ENCODE measurements at places on chromosomes 13 and 19.

DNA sequence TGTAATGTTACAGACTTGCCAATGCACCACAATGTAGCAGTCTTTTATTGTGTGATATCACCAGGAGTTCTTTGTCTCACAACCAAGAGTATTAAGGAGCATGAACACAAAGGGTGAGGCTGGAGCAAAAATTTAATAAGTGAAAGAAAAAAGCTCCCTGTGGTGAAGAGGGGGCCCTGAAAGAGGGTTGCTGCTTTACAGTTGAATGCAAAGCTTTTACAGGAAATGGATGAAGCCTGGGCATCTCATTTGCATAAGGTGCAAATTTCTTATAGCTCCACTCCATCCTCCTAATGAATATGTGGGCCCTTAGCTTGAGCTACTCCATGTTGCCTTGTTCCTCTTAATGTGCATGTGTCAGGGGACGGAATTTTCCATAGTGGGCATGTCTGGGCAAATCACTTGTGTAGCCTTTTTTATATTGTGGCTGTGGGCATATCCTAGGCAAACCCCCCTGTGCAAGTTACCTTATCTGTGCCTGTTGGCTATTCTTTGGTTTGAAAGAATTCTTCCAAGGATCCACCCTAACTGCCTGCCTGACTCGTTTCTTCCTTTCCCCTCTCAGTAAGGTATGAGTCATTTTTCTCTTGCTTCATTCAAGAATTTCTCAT lies 45.3 kb upstream of the TRPC4 start:
- no peaks in the 10 kb centered on the region for H3K27me3 ChIP-seq
- DNase-seq: peak; percentile 66
- no peaks in the 10 kb centered on the region for H3K36me3 ChIP-seq
- H3K4me3 ChIP-seq: peak overlapping the region; percentile 59
- H3K4me1 ChIP-seq: peaks cover 5% of the 10 kb centered on the region

DNA sequence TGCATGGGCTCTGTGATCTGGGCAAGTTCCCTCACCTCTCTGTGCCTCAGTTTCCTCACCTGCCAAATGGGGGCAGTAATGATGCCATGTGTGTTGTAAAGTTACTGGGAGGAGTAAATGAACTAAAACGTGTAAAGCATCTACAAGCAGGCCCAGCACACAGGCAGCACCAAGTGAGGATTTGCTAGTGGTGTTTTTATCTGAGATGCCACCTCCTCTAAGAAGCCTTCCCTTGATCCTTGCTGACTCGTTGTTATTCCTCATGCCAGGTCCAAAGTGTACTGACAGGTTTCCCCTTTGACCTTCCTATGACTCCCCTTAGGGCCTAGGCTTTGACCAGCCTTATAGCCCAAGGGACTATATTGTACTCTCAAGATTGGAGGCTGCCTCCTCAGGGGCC lies 1.5 kb upstream of the UQCRFS1 start:
- peaks cover 5% of the 10 kb centered on the region for H3K4me1 ChIP-seq
- H3K27me3 ChIP-seq: peaks cover 8% of the 10 kb centered on the region
- no peak overlapping the region for H3K4me3 ChIP-seq
- peaks cover 7% of the 10 kb centered on the region for H3K36me3 ChIP-seq

DNA sequence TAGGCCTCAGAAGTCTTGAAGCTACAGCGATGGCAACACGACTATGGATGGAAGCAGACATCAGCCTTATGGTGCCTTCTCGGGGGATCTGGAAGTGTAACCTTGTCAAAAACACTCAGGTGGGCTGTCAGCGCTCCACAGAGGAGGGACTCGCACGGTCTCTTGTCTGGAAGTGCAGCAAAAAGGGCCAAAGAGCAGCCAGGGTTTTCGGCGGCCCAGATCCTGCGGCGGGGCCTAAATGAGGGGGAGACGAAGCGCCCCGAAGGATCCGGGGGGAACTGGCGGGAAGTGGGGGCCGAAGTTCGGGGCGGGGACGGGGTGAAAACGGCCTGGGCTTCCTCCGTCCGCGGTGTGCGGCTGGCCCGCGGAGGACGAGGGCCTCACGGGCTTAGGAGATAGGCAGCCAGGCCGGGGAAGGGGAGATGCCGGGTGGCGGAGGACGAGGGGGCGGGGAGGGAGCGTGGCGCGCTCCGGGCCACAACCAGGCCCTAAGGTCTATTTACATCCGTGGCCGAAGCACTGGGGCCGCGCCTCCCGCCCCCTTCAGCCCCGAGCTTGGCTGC lies 637 bp downstream of the RANBP3 start:
- H3K27me3 ChIP-seq: no peaks in the 10 kb centered on the region
- DNase-seq: no peak
- peak overlapping the region; percentile 66 for H3K27ac ChIP-seq
- H3K4me3 ChIP-seq: peak overlapping the region; percentile 88

GRCh38 chr13:38473305-38473704 lies 123.7 kb downstream of the UFM1 start:
- no peak overlapping the region for H3K4me3 ChIP-seq
- no peaks in the 10 kb centered on the region for H3K36me3 ChIP-seq
- DNase-seq: no peak
- no peaks in the 10 kb centered on the region for H3K27me3 ChIP-seq
- peaks cover 6% of the 10 kb centered on the region for H3K4me1 ChIP-seq
- no peak overlapping the region for H3K27ac ChIP-seq

DNA sequence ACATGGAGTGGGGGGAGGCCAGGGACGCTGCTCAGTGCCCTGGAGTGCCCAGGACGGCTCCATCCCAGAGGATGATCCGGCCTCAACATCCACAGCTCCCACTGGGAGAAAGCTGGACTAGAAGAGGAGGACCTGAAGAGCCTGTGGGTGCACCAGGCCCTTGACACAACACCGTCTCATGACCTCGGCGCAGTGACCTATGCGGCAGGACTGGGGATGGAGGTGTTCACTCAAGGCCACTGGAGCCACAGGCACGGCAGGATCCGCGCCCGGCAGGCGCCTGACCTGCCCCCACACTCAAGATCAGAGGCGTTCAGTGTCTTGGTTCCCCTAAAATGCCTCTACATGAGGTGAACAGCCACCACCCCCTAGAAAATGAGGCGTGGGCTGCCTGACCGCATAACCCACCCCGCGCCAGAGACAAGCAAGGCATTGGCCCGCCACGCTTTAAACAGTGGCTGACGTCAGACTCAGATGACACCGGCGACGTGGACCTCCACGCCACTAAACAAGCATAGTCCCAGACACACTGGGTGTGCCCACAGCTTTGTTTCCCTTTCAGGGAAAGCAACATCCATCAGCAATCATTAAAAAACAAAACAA lies 8.0 kb downstream of the SGTA start:
- H3K36me3 ChIP-seq: peaks cover 18% of the 10 kb centered on the region
- H3K4me1 ChIP-seq: no peaks in the 10 kb centered on the region
- no peak overlapping the region for H3K27ac ChIP-seq
- H3K27me3 ChIP-seq: no peaks in the 10 kb centered on the region
- no peak overlapping the region for H3K4me3 ChIP-seq

GRCh38 chr13:75180805-75181455 lies 301.0 kb downstream of the TBC1D4 start:
- DNase-seq: no peak
- no peak overlapping the region for H3K27ac ChIP-seq
- no peaks in the 10 kb centered on the region for H3K27me3 ChIP-seq

DNA sequence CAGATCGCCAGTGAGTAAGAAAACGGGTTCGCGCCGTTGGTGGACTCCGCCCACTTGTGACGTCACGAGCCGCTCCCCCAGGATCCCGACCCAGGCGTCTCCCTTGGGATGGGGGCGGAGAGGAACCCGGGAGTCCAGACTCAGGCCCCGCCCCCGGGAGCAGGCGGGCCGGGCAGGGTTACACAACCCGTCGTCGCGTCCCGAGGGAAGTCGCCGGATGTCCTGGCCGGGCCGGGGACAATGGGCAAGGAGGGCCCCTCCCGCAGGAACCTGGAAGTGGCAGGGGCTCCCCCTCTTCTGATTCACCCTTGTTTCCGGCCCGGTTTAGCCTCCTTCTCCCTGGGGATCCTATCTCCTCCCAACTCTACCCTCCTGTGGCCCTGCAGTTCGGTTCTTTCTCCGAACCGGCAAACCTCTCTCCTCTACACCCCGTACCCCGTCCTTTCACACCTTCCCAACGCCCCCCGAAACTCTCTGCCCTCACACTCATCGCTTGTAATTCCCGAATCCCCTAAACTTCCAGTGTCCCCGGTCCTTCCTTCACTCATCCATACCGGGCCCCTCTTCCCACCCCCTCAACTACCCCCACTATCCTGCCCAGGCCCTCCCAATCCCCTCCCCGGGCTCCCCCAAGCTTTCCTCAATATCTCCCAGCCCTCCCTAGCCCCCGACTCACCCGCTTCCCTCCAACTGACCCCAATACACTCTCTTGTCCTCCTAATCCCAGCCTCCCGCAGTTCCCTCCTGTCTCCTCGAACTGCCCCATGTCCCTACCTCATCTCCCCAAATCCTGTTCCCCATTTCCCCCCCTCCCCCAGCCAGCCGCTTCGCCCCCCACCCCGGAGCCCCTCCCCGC lies 20.0 kb upstream of the ERCC1 start:
- H3K27me3 ChIP-seq: no peaks in the 10 kb centered on the region
- peaks cover 2% of the 10 kb centered on the region for H3K4me1 ChIP-seq
- no peaks in the 10 kb centered on the region for H3K36me3 ChIP-seq

GRCh38 chr13:100707818-100708740 lies 33.5 kb upstream of the TMTC4 start:
- H3K36me3 ChIP-seq: no peaks in the 10 kb centered on the region
- no peak overlapping the region for H3K27ac ChIP-seq
- no peaks in the 10 kb centered on the region for H3K27me3 ChIP-seq
- DNase-seq: no peak

- H3K27ac ChIP-seq: no peak overlapping the region
- no peak overlapping the region for H3K4me3 ChIP-seq
- no peaks in the 10 kb centered on the region for H3K27me3 ChIP-seq
- peaks cover 5% of the 10 kb centered on the region for H3K36me3 ChIP-seq
- DNase-seq: no peak
Observed at GRCh38 chr13:95896301-95896700, 156.9 kb downstream of the UGGT2 start.

GRCh38 chr19:56350416-56351045 lies 35.9 kb upstream of the ZSCAN5A start:
- no peaks in the 10 kb centered on the region for H3K4me1 ChIP-seq
- no peak overlapping the region for H3K4me3 ChIP-seq
- peak; percentile 73 for DNase-seq
- no peaks in the 10 kb centered on the region for H3K36me3 ChIP-seq
- H3K27me3 ChIP-seq: no peaks in the 10 kb centered on the region

DNA sequence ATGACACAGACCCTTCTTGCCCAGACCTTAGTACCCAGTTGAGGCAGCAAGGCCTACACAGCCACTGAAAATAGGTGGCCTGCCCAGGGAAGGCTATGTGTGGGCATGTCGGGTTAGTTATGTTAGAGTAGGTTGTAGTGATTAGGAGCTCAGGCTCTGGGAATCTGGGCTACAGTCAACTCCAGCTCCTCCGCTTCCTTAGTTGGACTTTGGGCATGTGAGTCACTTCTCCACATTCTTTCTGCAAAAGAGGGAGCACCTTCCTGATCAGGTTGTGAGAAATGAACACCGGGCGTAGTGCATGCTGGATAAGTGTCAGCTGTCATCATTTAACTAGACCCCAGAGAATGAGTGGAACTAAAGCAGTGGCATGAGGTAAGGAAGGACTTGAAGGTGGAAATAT lies 64.8 kb downstream of the ARHGAP35 start:
- H3K27ac ChIP-seq: peak overlapping the region; percentile 90
- H3K4me3 ChIP-seq: no peak overlapping the region
- no peaks in the 10 kb centered on the region for H3K4me1 ChIP-seq
- no peaks in the 10 kb centered on the region for H3K27me3 ChIP-seq

GRCh38 chr19:1384085-1384462 lies 367 bp downstream of the NDUFS7 start:
- DNase-seq: no peak
- H3K36me3 ChIP-seq: peaks cover 6% of the 10 kb centered on the region
- H3K4me3 ChIP-seq: peak overlapping the region; percentile 96
- no peaks in the 10 kb centered on the region for H3K27me3 ChIP-seq

DNA sequence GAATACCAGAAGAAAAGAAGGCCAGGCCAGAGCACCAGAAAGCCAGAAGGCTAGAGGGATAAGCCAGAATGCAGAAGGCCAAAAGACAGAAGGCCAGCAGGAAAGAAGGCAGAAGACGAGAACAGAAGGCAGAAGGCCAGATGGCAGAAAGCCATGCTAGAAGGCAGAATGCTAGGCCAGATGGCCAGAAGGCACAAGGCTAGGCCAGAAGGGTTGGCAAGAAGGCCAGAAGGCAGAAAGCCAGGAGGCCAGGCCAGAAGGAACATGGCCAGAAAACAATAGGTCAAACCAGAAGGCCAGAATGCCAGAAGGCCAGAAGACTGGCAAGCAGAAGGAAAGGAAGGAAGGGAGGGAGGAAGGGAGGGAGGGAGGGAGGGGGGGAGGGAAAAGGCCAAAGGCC lies 188.8 kb downstream of the TUBA3C start:
- H3K4me3 ChIP-seq: no peak overlapping the region
- no peaks in the 10 kb centered on the region for H3K27me3 ChIP-seq
- no peak for DNase-seq
- H3K4me1 ChIP-seq: no peaks in the 10 kb centered on the region
- no peak overlapping the region for H3K27ac ChIP-seq

- H3K4me3 ChIP-seq: no peak overlapping the region
- DNase-seq: no peak
- H3K4me1 ChIP-seq: peaks cover 5% of the 10 kb centered on the region
- H3K27ac ChIP-seq: no peak overlapping the region
Observed at GRCh38 chr19:4636761-4637160, 2.6 kb upstream of the TNFAIP8L1 start.

DNA sequence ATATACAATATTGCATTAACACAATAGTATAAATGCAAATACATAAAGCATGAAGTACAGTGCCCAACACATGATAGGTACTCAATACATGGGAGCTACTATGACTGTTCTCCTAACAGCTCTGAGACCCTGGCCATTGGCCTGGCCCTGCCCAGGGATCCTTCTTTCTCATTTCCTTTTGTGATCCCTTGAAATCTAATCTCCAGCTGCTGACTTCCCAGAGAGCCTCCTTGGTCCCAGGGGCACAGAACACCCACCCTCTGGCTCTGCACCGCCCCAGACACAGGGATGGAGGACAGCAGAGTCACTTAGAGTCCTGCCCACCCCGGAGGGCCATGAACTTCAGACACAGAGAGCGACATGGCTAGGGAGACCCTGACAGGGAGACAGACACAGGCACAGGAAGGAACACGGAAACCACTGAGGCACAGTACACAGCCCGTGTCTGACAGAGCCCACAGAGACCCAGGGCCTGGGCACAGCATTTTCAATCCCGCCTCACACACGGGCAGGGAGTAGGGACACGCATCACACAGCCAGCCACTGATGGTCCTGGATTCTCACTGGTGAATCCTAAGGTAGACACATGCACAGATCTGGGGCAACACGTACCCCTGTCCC lies 4.2 kb upstream of the SYCN start:
- DNase-seq: no peak
- H3K36me3 ChIP-seq: no peaks in the 10 kb centered on the region
- no peak overlapping the region for H3K27ac ChIP-seq
- H3K4me1 ChIP-seq: no peaks in the 10 kb centered on the region
- peaks cover 15% of the 10 kb centered on the region for H3K27me3 ChIP-seq

DNA sequence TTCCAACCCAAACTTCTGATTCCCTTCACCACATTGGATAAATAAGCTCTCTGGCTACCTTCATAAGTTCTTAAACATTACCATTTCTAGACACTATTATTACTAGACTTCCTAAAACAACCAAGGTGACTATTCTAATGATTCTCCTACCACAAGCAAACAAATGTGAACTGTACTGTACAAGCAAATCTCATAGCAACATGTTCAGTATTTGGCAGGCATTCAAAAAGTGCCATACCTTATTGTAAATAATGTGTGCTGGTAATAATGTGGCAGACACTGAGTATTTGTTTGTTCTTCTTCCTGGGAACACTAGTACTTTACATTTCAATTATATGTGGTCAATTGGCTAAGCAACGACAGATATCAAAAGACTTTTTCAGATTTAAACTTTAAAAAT lies 986.0 kb upstream of the SPRY2 start:
- no peaks in the 10 kb centered on the region for H3K4me1 ChIP-seq
- DNase-seq: no peak
- H3K36me3 ChIP-seq: no peaks in the 10 kb centered on the region
- no peaks in the 10 kb centered on the region for H3K27me3 ChIP-seq
- no peak overlapping the region for H3K4me3 ChIP-seq

All from endodermal cell (in vitro differentiated cells).